ENCODE measurements at places on chromosomes 13 and 19.

GRCh38 chr13:111390522-111391270 is 70.3 kb downstream of the TEX29 start:
- DNase-seq: no peak

DNA sequence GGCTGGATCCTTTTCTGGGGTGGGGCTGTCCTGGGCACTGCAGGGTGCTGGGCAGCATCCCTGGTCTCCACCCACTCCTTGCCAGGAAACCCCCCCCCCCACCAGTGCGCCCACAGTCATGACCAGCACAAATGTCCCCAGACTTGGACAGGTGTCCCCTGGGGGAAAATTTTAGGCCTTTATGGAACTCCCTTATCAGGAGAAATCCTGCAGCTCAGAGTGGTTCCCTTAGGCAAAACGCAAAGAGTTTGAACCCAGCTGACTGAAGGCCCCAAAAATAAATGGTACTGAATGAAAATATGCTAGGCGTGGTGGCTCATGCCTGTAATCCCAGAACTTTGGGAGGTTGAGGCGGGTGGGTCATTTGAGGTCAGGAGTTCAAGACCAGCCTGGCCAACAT is 51.8 kb downstream of the GADD45B start:
- no peak for DNase-seq

- DNase-seq: no peak
These were observed at the start of gene OXGR1 for GRCh38 chr13:96994017-96994857. TSS of gene OXGR1 (minus strand) at chr13:96994476. CDS start at chr13:96987759, 6,717 bp downstream.

DNA sequence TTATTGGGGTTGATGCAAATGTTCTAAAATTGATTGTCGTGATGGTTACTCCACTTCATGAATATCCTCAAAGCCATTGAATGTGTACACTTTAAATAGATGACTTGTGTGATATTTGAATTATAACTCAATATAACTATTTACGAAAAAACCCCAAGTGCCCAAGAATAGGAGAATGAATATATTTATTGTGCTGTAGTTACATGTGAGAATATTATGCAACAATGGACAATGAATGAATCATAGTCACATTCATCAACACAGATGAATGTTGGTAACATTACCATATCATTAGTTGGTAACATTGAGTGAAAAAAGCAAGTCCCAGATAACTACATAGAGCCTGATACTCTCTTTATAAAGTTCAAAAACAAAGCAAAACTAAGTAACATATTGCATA is 127.8 kb upstream of the UBL3 start:
- DNase-seq: no peak

DNA sequence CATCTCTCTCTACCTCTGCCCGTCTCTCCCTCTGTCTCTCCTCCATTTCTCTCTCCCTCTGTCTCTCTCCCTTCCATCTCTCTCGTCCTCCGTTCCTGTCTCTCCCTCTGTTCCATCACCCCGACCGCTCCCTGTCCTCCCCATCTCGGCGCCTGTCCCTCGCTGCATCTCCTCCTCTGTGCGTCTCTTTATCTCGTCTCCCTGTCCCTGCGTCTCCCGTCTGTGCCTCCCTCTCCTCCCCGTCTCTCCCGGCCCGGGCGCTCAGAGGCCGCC is 4.6 kb downstream of the GRIN2D start:
- DNase-seq: no peak

DNA sequence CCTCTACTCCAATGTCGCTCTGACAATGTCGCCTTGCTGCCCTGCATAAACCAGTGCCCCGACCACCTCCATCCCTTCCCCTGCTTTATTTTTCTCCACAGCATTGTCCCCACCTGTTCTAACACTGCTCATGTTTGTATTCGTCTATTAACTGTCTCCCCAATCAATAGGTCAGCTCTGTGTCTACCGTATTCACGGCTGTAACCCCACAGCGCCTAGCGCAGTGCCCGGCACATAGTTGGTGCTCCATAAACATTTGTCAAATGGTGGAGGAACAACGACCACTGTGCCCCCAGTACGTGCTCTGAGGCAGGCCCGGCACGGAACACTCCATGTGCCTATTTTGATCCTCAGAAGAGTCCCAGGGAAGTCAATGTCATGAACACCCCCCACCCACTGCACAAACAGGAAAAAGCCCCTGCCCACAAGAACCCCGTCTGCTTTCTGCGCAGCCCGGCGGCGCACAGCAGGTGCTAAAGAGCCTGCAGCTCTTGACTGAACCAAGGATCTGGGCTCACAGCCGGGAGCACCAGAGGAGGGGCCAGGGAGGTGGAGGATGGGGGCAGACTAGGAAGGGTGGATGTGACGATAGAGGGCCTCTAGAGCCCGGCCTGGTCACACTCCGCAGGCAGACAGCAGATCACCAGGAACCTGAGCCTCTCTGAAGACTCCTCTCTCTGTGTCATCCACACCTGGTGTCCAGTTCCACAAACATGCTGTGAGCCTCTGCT is 1.8 kb upstream of the CEACAM16 start:
- DNase-seq: no peak

GRCh38 chr13:102726430-102726829 is 31.6 kb upstream of the METTL21C start:
- DNase-seq: no peak

GRCh38 chr13:35524171-35524570 is 47.7 kb upstream of the MAB21L1 start:
- no peak for DNase-seq

- DNase-seq: no peak
These were observed 83.5 kb upstream of the STARD13 start for GRCh38 chr13:33369073-33369472.

GRCh38 chr13:35471706-35472322 is 4.7 kb downstream of the MAB21L1 start:
- DNase-seq: no peak

- DNase-seq: no peak
These were observed 617.5 kb upstream of the KLF12 start for GRCh38 chr13:74751739-74752138.

- DNase-seq: no peak
These were observed at the start of gene FUT2 for GRCh38 chr19:48695743-48696352. TSS of gene FUT2 (plus strand) at chr19:48695971. CDS start at chr19:48702957, 6,986 bp downstream.

DNA sequence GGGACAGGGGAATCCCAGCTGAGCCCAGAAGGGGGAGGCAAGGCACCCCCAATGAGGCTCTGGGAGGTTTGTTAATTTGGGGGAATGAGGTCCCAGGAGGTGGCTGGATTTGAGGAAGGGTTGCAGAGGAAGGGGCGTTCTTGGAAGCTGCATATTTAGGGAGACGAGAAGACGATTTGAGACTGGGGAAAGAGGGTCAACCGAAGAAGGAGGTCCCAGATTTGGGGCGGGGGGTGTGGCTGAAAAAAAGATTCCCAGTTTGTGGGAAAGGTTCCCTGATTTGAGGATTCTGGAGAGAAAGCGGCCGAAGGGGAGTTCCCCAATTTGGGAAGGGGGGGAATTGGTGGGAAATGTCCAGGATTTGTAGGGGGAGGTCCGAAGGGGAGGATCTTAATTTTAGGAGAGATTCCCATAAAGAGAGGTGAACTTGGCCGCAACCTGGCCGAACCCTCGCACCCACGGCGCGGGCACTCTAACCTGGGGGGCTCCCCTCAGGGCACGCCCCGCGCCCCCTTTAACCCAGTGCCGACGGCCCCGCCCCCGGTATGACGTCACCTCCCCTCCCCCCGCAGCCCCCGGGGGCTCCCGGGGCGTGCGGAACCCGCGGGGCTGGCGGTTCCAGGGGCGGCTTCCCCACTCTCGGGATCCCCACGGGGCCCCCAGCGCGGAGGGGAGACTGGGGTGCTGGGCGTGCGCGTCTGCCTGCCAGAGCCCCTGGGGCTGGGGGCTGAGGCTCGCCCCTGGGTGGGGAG is 1.2 kb downstream of the PTPRS start:
- DNase-seq: no peak

- DNase-seq: no peak
These were observed 762 bp upstream of the ADM5 start for GRCh38 chr19:49688531-49689132.

- DNase-seq: no peak
These were observed 21.2 kb upstream of the CEACAM6 start for GRCh38 chr19:41734156-41734555.

DNA sequence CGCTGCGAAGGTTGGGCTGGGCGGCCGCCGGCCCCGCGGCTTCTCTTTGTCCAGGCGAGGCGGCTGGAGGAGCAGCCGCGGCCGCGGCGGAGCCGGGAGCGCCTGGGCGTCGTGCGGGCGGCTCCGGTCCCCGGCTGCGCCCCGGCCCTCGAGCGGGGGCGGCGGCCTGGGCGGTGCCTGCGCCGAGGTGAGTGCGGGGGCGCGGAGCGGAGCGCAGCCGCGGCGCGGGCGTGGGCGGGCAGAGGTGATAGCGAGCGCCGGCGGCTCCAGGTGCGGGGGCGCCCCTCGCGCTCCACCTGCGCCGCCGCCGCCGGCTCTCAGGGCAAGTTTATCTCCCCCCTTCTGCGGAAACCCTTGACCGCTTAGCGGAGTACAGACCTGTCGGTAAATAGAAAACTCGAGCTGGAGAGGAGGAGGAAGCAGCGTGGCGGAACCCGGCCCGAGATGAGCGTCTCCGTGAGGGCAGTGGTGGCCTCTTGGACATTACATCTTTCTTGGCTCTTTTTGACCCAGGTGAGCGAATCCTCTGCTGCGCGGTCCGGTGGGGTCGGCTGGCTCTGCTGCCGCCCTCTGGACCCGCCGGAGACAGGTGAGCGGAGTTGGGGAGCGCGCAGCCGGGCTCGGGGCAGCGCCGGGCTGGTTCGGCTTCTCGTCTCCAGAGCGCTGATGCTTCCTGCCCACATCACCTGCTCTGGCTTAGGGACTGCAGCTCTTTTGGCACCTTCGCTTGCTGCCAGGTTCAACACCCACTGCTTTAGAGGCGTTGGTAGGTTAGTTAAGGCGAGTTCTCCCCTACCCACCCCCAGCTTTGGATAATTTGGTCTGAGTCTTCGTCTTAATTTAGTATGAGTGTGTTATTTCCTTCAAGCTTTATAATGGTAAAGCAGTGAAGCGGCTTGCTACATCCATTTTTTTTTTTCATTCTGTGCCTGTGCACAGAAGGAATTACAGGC is at the start of gene MTUS2:
MTUS2 (plus strand) TSS at position 241 of the 953 bp plus-strand sequence.
- DNase-seq: no peak

DNA sequence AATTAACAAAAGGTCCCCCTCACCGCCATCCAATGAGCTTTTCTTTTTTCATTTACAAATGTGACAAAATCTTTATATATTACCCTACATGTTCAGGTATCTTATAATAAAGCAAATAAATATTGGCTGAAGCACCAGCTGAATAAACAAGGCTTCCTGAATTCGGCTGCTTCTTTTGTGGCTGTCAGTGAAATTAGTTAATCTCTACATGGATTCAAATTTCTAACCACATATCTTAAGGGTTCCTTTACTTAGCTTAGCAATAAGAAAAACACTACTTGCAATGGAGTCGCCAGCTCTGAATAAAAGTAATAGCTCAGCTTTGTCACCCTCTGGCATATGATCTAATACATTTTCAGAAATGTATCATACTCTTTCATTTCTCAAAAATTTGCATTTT is 104.3 kb downstream of the CCNA1 start:
- DNase-seq: no peak

GRCh38 chr19:4139614-4140236 is 13.7 kb upstream of the CREB3L3 start:
- peak; percentile 17 for DNase-seq

- DNase-seq: no peak
These were observed 36.9 kb upstream of the STARD13 start for GRCh38 chr13:33322543-33322809.

DNA sequence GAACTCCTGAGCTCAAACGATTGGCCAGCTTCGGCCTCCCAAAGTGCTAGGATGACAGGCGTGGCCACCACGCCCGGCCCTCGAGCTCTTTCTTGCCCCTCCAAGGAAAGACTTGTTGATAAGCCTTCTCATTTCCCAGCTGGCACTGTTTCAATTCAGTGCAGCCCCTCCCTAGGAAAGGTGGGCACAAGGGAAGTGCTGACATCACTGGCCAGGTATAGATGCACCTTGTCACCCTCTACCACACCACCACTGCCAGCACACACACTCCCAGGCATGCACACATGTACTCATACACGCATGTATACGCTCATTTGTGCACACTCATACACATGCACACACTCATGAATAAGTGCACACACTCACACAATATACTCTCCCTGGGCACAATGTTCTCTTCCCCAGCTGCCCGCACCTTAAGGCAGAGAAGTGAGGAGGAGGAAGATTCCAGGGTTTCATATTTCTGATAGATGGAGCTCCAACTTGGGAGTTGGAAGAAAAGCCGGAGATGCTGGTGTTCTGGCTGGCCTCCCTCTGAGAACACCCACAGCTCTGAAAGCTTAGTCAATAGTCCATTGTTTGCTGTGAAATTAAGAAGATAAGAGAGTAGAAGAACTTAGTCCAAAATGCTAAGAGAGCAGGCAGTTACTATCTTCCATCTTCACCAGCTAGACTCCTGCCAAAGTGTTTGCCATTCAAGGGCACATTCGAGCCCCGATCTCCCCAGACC is 196.7 kb downstream of the FOXO1 start:
- no peak for DNase-seq

- DNase-seq: no peak
These were observed 39.9 kb downstream of the TMTC4 start for GRCh38 chr13:100634696-100635095.

DNA sequence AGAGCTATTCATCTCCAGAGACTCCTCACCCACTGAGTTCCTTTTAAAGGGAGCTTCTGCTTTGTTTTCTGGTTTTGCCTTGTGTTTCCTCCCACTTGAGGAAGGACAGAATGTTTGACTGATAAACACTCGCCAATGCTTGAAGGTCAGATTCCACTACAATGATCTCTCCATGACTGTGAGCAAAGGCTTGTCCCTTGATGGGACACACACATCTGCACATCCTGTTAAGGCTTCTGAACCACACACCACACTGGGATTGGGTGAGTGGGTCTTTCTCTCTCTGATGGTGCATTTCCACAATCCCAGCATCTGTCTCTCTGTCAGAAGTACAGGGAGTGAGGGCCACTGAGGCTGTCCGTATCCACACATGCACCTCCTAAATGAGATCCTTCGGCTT is 245.3 kb downstream of the IRS2 start:
- DNase-seq: no peak

DNA sequence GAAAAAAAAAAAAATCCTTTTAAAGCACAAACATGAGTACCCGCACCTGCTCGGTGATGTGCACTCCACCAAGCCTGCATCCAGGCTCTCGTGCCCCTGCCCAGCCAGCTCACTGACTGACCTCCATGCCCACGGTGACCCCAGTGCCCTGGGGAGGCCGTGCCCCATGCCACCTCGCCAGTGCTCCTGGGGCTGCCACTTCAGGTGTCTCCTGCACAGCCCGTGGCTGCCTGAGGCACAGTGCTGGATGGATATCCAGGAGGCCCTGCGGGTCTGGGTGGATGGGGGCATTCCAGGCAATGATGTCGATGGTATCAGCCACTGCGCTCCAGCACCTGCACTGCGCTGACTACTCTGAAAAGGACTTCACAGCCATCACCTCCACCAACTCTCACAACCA is 9.0 kb downstream of the PPP6R1 start:
- DNase-seq: no peak

DNA sequence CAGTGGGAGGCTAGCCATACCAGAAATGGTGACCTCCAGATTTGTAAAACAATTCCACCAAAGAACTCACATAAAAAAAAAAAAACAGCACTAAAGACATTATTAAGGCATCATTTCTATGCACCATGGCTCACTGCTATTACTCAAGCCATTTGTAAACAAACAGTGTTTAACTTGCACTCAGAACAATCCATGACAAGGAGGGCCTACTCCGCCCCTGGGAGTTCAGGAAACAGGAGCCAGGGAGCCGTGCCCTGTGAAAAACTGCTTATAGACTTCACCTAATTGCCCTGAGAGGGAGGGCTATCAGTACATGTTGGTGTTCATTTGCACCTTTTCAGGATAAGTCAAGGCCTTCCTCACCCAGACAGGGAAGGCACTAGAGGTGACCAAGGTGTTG is 103.2 kb downstream of the ZNF429 start:
- no peak for DNase-seq

- no peak for DNase-seq
These were observed 55.7 kb downstream of the FAM216B start for GRCh38 chr13:42836930-42837690.
